ENCODE measurements at places on chromosomes 2 and 18. TPM values are rescaled to one million over a fixed set of nuclear protein-coding genes. Genes with fewer than 3 reads are reported as not detected.

GRCh38 chr2:181258720-181259119 lies 198.5 kb upstream of the ITGA4 start:
- DNase-seq: no peak

GRCh38 chr2:64742678-64743077 lies 89.0 kb upstream of the SERTAD2 start:
- no peak for DNase-seq

GRCh38 chr2:160650196-160651118 lies 156.8 kb upstream of the RBMS1 start:
- no peak for DNase-seq

DNA sequence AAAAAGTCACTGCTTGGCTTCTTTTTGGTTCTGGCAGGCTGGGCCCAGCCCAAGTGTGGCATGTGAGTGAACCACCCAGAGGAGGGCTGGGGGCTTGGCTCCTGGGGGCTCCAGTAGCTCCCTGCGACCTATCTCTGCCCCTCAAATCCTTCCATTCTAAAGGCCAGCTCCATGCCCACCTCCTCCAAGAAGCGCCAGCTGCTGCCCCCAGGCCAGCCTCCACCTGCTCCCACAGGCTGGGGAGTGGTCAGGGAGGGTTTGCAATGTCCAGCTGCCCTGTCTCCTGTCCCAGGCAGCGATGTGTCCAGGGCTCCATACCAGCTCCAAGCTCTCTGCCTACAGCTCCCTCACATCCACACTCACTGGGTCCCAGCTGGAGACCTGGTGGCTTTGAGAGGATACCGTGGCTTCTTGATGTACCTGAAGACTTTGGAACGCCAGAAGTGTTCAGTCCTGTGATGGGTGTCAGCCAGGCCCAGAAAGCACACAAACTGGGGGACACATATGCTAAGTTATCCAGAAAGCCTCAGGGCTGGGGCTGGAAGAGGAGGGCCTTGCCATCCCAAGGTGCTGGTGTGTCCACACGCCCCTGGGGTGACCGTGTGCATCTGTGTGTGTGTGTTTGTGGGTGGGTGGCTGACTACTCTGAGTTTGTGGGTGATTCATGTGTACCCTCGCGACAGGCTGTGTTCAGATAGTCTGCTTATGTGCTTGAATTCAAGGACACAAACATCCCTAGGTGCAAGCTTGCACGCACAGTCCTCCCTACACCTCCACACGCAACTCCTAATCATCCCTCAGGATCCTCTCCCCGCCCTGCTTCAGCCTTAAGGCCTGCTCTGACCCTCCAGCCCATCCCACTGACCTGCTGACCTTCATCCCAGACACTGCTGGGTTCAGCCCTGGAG lies 33.4 kb downstream of the ZFP36L2 start:
- no peak for DNase-seq

DNA sequence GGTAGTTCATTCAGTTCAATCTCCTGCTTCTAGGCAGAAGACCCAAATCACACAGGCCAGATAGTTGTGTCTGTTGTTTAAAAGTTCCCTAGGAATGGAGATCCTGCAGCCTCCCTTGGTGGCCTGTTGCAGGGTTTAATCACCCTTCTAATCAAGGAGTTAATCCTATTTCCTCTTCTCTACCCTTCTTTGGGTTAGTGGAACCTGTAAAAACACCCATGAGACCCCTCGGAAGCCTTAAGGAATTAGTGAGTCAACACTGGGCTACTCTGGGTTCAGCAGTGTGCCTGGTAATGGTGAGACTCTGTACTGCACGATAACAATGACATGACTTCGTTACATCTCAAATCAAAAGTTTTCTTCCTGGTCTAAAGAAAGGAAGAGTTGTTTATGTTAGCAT lies 217.6 kb upstream of the NRP2 start:
- no peak for DNase-seq

DNA sequence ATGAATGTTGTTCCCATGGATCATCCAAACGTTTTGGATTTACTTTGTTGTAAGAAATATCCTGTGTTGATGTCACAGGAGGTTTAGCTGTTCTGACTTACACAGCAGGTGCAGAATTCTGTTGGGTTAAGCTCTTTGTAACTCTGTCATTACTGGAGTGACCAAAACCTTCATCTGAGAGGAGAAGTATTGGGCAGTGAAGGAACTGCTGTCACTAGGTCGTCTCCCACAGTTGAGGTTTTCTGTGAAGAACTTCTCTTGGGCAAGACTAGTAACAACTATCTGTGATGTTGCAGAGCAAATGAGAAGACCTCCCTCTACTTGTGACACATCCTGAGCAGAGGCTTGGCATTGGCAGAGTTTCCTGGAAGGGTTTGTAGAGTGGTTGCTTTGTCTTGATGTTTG lies 2.9 kb downstream of the SPTBN1 start:
- no peak for DNase-seq

DNA sequence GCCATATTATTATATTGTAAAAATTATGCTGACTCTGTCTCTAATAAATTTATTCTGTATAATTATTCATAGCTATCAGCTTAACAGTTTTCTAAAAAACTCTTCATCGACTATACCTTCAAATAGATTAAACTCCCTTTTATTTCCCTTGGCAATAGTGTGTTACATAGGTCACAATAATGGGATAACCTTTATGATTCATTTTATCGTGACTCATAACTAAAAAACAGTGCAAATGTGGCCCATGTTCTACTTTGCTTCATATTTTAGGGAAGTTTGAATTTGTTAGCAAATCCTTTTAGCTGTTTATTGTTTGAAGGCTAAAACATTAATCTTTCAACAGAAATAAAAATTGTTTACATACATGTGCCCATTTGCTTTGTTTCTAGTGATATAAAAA lies 783.2 kb upstream of the CDH2 start:
- no peak for DNase-seq

DNA sequence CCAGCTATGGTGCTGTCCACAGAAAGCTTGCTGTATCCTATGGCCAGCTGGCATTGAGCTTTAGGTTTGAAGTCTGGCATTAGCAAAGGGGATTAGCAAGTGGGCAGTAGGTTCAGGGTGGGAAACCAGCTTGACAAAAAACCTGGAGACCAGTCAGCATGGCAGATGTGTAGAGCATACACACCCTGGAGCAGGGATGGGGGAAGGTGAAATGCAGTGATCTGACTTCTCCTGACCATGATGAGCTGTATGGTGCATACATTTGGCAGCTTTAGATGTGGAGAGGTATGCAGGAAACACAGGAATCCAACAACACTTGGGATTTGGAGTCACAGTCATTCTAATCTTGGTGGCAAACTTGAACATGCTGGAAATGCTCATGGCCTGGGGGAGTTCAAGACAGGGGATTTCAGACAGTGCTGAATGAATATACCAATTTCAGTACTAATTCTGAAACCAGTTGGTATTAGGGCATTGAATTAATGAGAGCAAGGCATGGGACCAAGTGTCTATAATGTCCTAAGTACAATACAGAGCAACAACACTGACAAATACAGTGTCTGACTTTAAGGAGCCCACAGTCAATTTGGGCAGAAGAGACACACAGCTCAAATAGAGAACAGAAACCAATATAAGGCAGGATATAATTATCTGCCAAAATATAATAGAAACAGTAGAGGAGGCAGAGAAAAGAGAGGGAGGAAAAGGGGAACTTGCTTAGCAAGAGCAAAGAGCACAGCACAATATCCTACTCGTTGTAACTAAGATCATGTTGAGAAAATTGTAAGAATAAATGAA lies 11.8 kb downstream of the ARHGAP15 start:
- DNase-seq: no peak

- DNase-seq: no peak
Measured at GRCh38 chr2:168729455-168729854, 73.0 kb upstream of the NOSTRIN start.

DNA sequence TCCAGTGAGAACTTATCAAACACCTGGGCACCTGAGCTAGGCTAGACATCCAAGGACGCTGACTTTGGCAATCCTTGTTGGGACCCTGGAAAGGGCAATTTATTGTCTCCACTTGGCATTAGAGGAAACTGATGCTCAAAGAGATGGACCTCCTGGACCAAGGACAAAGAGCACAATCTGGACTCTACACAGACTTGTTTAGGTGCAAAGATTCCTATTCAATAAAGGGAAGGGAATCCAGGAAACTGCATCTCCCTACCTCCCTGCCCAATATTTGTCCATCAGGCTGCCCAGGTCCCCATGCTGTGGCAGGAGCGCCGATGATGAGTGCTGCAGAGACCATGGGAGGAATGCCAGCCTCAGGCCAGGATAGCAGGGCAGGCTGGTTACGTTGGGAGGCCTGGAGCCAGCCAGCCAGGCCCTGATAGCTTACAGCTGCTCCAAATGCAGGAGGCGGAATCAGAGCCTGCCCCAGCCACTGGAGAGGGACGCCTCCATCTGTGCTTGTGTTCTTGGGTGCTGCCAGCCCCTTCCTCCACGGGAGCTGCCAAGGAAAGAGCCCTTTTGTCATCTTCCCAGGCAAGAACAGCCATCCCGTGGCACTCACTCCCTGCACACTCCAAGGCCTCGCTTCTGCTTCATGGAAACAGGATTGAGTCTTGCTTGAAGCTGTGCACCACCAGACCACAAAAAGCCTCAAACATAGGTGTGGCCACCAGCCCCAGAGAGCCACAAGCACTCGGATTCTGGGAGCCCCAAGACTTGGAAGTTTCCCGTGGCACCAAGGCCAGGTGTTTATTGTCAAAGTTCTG lies 60.0 kb downstream of the HS1BP3 start:
- no peak for DNase-seq

DNA sequence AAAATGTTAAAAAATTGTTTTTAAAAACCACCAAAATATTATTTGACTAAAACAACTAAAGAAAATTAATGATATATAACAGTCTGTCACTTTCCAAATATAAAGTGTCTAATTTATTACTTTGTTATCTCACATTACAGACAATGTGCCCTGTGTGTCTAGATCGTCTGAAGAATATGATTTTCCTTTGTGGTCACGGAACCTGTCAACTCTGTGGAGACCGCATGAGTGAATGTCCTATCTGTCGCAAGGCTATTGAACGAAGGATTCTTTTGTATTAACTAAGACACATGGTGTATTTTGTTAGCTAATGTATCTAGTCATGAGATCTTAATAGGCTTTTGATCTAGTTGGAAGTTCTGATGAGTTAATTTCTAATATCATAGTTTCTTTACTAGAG lies 123.8 kb downstream of the MIB1 start:
- no peak for DNase-seq

GRCh38 chr2:145759228-145759915 lies 1239.5 kb upstream of the ZEB2 start:
- no peak for DNase-seq

GRCh38 chr2:14843507-14844204 lies 211.1 kb downstream of the LRATD1 start:
- no peak for DNase-seq

DNA sequence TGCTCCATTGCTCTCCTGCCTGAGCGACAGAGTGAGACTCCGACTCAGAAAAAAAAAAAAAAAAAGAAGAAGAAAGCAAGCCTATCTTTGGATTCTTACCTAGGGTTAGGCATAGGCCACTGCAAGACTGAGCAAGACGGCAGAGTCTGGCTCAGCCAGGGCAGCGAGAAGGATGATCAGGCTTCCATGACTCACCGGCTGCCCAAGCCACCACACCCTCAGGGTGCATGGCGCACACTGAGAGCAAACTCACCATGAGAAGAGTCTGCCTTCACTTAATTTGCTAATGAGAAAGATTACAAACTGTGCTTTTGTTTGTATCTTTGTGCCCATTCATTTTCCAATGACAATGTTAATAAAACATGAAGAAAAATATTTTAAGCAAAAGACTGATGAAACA lies 8.2 kb downstream of the FAM110C start:
- no peak for DNase-seq

- no peak for DNase-seq
Measured at GRCh38 chr2:234422273-234422732, 74.6 kb downstream of the ARL4C start.

GRCh38 chr2:152395103-152395502 lies 60.1 kb downstream of the FMNL2 start:
- no peak for DNase-seq

DNA sequence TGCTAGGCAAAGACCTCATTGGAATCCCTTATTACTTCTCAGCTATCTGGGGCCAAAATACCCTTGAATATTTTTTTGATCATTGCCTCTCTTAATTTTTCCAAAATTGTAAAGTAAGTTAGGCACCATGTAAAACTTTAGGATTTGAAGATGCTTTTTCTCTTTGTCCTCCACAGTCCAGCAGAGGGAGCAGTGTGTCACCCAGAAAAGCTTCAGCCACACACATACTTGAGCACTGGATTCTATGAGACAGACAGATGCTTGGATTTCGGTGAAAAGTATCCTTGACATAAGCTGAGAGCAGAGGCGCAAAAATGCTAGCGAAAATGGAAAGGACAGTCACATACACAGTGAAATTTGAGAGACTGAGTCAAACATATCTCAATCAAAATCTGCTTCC lies 74.7 kb upstream of the KCNJ3 start:
- peak; percentile 54 for DNase-seq

GRCh38 chr2:212708355-212708754 lies 169.8 kb upstream of the ERBB4 start:
- no peak for DNase-seq

GRCh38 chr2:187502467-187502866 lies 51.8 kb downstream of the TFPI start:
- no peak for DNase-seq

DNA sequence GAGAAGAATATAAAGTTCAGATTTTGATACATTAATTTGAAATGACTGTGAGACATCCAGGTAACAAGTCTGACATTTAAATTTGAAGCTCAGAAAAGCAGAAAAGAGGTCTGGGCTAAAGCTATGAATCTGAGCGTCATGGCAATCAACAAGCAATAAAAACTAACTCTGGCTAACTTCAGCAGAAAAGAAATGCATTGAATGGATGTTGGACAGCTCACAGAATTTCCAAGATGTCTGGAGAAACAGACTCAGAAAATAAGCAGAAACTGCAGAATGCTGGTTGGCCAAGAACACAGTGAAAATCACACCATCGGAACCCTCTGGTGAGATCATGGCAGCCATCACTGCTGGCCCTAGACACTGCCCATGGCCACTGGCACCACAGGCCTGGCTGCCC lies 366.6 kb downstream of the METTL4 start:
- no peak for DNase-seq

- no peak for DNase-seq
Measured at GRCh38 chr2:119010336-119010735, 68.3 kb downstream of the MARCO start.

GRCh38 chr2:120887320-120887697 lies 151.6 kb downstream of the GLI2 start:
- DNase-seq: no peak

The GYPC gene
- 39.7 TPM for total RNA-seq

The SULT1C3 gene
- not detected for total RNA-seq

The AQP4 gene
- total RNA-seq: 0.51 TPM

The TSPYL6 gene
- total RNA-seq: not detected

The ATP9B gene
- total RNA-seq: 49.4 TPM

The GATA6 gene
- 106 TPM for total RNA-seq

The GPR39 gene
- total RNA-seq: 0.47 TPM

The DNER gene
- not detected for total RNA-seq

The ALK gene
- total RNA-seq: 0.09 TPM

The TANC1 gene
- 134 TPM for total RNA-seq

Measured in mesothelial cell of epicardium (in vitro differentiated cells).